ENCODE measurements at places on chromosomes 1 and 21.

- DNase-seq = no peak
Measured at GRCh38 chr1:234474375-234474774, 4.6 kb downstream of the TARBP1 start.

- no peak for DNase-seq
Measured at GRCh38 chr1:8415526-8416278, 97.8 kb downstream of the SLC45A1 start.

- no peak for DNase-seq
Measured at GRCh38 chr1:155529929-155530328, 32.7 kb downstream of the ASH1L start.

- no peak for DNase-seq
Measured at GRCh38 chr1:238964631-238965030, 421.7 kb upstream of the CHRM3 start.

- no peak for DNase-seq
Measured at GRCh38 chr1:86596224-86596623, 49.3 kb downstream of the CLCA4 start.

GRCh38 chr1:89847191-89847729 is 26.4 kb downstream of the LRRC8D start:
- no peak for DNase-seq

- no peak for DNase-seq
Measured at GRCh38 chr21:31536138-31536537, 123.4 kb upstream of the SOD1 start.

DNA sequence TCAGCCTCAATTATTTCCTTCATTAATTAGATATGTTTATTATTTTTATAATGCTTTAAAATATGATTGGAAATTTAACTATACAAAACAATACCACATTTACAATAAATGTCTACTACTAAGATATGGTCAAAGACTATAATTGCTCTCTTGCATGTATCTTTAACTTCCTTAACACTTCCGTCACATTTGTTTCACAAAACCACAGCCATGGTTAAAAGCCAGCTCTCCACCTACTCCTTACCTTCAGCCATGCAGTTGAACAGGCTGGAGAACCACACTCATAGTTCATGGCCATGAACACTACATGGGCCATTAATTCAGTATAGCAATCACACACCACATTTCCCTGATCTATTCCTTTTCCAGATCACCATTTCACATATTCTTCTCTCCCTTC is 72.2 kb downstream of the NME7 start:
- DNase-seq = no peak

- DNase-seq = no peak
Measured at GRCh38 chr1:210361665-210362064, 33.0 kb downstream of the HHAT start.

DNA sequence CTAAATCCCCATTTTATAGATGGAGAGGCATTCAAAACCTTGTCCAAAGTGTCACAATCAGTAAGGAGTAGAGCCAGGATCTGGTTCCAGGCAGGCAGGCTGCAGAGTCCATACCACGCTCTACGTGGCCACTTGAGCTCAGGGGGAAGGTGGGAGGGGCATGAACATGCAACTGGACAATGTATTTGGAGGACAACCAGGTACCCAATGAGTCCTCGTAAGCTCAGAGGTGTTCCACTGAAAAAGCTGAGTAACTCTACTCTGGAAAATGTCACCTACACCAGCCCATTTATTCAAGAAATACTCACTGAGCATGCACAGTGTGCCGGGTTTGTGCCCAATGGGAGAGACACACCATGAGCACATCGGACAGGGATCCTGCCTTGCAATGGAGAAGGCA is 11.2 kb upstream of the GUCA2B start:
- no peak for DNase-seq

DNA sequence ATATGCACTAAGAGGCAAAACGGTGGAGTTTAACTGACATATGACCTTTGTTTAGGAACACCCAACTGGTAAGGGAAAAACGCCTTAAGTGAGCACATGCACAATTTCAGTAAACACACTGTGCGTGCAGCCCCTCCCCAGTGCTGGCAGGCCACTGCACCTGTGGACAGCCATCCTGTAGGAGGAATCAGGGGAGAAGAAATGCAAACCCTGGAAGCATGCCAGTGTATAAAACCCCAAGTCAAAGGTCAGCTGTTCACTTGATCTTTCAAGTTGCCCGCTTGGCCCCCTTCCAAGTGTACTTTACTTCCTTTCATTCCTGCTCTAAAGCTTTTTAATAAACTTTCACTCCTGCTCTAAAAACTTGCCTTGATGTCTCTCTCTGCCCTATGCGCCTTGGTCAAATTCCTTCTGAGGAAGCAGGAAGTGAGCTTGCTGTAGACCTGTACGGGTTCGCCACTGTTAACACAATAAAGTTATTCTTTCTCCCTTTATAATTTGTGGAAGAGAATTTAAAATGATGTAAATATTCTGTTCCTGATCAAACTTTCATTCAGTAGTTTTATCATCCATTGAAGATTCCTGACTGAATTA is 31.8 kb downstream of the USP25 start:
- no peak for DNase-seq

DNA sequence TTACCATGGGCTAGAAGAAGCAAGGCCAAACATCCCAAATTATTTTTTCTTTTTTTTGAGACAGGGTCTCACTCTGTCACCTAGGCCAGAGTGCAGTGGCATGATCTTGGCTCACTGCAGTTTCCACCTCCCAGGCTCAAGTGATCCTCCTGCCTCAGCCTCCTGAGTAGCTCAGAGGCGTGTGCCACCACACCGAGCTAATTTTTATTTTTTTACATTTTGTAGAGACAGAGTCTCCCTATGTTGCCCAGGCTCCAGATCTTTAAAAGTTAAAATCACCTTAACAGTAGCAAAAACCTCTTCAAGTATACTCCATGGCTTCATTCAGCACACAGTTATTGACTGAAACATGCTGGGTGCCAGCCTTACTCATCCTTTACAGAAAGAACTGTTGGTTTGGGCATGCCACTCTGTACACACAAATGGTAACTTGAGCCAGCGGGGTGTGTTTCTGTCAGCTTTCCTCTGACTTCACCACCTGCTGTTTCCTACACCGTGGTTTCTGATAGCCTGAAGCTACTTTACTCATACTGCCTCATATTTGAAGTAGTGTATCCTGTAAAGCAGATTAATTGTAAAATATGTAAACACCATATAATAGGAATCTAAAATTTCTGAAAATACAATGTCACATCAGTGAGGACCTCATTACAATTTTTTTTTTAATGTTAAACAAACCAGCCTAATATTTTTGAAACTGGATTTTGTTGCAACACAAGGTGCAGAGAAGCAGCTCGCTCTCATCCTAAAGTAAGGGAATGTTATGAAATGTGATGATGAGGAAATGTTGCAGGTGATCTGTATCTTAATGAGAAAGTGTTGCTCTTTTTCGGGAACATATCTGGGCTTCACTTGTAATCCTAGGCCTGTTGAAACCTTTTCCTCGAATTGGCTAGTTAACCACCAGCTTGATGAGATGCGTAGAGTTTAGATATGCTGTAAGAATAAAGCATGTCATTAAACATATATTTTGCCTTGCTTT is 113.9 kb downstream of the ATP5PO start:
- no peak for DNase-seq

DNA sequence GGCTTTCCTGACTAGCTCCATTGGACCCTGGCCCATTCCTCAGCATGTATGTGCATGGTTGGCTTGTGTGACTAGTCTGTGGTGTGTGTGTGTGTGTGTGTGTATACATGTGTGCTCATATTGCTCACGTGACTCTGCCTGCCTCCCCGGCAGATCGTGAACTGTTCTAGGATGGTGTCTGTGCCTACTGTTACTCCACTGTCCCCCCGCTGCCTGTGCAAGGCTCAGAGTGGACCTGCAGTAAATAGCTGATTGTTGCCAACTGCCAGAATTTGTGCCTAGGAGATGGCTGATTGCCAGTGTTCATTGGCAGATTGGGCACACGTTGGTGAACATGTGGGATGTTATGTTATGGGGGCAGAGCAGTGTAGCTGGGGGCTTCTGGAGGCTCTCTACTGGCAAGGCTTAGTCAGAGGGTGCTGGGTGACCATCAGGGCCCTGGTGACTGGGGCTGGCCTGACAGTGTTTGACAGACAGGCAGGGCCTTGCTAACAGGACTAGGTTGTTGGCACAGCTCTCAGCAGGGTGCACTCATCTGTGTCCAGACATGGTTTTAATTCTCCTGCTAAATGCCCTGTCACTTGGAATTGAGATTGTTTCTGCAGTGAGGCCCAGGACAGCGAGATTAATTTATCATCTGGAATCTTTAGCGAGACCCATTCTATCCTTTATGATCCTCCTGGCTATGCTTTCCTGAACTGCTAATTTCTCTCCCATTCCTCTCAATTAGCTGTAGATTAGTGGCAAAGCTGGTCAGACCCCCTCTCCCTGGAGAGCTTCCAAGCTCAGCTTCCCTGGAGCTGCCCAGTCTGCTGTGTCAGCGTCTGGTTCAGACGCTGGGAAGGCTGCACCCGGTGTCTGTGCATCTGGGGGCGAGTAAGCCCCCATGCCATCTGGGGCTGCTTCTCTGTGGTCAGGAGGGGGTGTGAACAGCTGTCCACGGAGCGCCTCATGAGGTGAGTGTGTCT is 20.8 kb downstream of the SLC6A17 start:
- DNase-seq = no peak

DNA sequence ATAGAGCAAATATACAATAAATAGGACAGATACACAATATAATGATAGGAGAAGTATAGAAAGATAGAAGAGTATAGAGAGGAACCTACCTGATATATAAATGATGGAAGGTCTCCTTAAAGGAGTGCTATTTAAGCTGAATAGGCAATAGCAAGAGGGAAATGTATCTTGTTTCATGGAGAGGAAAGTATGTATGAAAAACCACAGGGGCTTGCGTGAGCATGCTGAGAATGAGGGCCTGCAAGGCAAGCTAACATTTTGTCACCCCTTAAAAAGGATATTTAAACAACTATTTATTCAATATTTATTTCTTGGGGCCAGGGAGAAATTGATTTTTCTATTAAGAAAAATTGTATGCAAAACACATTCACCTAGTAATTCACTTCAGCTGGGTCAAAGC is 150.9 kb upstream of the ZRANB2 start:
- DNase-seq = no peak

DNA sequence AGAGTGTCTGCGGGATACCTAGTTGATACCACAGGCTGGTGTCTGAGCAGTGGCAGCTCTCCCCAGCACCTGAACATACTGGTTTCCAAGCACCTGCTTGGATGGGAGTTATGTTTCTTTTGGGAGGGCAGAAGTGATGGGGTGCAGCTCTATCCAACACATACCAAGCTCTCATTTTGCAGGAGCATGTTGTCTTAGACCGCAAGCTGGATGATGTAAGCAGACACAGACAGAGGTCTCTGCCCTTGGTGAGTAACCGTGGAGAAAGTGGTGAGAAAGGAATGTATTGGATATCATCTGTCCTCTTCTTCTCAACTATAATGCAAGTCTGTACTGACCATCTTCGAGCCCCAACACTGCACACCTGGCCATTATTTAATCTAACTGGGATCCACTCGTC is 37.4 kb downstream of the ZNF496 start:
- no peak for DNase-seq

DNA sequence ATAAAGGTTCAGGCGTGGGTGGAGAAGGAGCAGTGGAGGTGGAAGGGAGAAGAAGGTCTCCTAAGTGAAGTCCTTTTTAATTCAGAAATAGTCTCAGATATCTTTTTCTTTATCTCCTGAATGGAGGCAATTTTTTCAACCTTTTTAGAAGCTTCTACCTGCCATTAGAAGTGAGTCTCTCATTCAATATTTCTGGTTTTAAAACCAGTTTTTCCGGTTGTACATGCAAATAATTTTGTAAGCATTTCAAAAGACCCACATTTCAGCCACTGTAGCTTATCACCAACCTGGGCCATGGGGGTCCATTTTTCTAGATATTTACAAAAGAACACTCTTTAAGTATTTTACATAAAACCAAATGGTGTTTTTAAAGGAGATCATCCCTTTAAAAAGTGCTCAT is 1280.2 kb downstream of the NCAM2 start:
- DNase-seq = no peak

DNA sequence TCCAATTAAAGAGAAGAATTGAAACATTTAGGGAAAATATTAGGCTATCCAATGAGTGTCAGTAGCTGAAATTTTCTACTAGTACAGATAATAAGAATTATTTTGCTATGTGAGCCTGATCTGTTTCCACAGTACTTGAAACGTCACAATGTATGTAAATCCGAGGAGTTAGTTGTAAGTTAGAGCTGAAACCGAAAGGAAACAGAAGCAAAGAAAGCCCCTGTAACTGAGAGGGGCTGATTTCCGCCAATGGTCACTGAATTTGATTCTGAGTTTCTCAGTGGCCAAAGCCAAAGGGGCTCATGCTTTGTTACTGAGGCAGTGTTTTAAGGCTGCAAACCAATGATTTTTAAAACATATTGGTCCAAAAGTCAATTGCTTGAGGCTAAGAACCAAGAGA is 168.3 kb upstream of the DUSP10 start:
- no peak for DNase-seq

- DNase-seq = no peak
Measured at GRCh38 chr21:33402001-33402979, 923 bp upstream of the IFNGR2 start.

All from hematopoietic multipotent progenitor cell treated with erythropoietin and hydrocortisone succinate and interleukin-3 and kit ligand, for 15 days (in vitro differentiated cells).